Activated CD4-positive, CD25-positive, alpha-beta regulatory T cell treated with anti-CD3 and anti-CD28 coated beads, Interleukin-2, amount 50 U/mL, for 24 hours (primary cell): ENCODE measurements at places on chromosomes 12 and 14.

DNA sequence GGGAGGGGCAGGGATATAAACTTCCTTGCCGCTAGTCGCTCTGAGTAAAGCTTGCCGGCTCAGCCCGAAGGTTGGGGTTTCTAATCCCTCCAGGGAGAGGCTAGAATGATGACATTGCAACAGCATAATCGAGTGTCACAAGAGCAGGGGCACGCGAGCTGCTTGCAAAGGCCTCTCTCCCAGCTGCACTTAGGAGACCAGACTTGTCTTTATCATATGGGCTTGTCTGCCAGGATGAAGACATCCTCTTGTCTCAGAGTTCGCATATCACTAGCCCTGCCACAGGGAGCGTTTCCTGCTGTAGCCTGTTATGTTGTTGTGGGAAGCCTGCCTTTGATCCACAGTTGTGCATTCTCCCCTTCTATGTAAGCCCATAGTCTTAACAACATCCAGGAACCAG is 180.0 kb downstream of the ESR2 start:
- ATAC-seq: no peak

- no peak for ATAC-seq
These were observed 173.5 kb downstream of the PAX9 start for GRCh38 chr14:36835128-36835527.

DNA sequence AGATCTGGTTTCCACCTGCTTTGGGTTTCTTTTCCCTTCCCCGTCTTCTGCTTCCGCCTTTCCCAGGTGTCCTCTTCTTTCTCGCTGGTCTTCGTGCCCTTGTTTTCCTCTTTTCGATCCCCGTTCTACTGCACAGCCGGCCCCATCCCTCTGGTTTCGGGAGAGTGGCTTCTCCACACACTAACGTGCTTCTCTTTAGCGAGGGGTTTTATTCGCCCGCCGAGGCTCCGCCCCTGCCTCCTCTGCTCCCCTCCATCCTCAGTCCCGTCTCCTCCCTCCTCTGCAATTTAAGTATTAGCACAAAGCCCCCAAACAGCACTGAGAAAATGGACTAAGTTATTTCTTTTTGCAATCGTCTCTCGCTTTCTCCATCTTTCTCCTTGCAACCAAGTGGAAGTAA is at the start of gene SLC7A8:
TSS of gene SLC7A8 (minus strand) at position 182 of the 400 bp plus-strand sequence. CDS start 746 bp downstream, outside the sequence.
- peak; percentile 32 for ATAC-seq

DNA sequence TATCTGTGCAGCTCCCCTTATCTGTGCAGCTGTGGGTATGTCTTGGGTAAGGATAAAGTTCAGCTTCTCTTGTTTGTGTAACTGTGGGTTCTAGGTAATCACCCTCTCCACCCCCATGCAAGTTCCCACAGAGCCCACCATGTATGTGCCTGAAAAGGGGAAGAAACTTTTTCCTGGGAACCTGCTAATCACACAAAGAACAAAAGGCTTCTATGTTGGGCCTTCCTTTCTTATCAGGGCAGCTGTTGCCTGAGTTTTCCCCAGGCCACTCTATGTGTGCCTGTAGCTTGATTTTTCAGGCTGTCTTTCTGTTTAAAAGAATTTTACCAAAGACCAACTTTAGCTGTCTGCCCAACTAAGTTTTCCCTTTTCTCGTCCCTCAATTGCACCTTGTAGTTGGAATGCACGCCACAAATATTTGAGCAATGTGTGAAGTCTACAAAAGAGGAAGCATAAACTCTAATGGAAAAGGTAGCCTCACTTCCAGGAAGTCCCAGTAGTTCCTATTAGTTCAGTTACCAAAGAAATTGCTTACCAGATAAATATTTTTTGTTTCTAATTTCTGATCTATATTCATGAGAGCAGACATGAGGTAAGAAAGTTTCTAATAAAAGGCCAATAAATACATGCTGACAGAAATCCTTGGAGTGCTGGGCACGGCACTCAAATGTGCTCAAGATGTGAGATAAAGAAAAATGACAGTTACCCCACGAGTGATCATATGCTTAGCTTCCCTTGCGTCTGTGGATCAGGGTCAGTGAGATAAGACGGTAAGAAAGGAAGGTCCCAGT is 2.7 kb upstream of the GALC start:
- no peak for ATAC-seq

DNA sequence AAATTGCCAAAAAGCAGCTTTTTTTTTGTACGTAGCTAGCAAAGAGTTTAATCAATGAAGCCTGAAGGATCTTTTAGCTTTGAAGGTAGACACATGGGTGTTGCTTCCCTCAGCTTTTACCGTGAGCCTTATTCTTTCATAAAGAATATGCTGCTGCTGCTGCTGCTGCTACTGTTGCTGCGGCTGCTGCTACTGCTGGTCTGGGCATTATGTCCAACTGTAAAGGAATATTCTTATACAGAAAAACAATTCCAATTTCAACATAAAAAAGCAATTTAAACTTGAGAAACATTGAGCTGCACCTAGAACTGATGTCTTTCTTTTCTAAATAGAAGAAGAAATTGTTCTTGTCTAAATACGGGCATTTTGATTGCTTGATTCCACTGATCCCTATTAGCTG is 38.9 kb upstream of the PPP1R12A start:
- ATAC-seq: no peak

DNA sequence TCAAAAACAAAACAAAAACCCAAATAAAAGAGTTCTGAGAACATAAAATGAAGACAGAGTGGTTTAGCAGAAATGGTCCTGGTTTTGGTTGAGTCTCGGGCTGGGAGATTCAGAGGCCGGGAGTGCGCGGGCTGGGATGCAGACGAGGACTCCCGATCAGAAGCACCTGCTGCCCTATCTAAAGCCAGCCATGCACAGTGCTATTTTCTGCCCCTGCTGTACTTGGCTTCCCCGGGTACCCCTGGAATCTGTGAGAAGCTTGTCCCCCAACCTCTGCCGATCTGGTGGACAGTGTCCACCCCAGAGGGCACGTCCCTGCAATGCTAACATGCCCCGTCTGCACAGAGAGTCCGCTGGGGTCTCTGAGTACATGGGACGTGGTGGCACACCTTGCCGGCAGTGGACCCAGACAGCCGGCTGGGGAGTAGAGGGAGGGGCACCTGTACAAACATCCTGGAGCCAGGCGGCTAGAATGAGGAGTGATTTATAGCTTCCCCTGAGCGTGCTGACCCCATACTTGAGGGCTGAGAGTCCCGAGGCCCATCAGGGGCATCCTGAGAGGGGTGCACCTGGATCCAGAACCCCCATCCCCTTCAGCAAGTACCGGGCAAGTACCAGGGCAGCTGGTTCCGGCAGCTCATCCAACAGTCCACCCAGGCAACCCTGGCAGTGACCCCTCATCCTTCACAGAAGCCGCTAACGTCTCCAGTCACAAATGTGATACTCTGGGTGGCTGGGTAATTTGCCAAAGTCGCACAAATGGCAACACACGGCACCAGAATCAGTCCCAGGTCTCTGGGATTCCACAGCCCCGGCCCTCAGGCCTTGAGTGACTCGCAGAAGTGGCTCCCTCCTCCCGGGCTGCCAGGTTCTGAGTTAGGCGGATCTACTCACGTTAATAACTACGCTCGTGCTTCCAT is 37.1 kb downstream of the CHGA start:
- no peak for ATAC-seq
